NCI-H2107 (cell line): ENCODE measurements at places on chromosomes 5 and 9.
A peak's percentile ranks its signal among the peaks of the same experiment; 100 is the strongest.

DNA sequence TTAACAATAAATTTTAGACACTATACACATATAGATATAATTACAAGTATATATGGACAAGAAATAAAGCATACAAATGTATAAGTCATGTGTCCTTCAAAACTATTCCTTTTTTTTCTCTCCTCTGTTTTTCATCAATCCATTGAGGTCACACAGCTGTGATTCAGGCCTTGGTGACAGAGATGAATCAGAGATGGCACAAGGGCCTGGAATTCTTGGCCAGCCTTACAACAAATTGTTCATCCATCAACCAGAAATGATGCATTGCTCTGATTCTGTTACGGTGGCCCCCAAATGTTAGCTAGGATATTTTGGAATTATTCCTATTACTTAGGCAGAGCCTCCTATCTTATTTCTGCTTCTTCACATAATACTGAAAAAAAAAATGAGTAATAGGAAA lies 108.7 kb upstream of the MPDZ start:
- no peak for DNase-seq

- no peak for DNase-seq
Observed at GRCh38 chr5:101728933-101729332, 567.2 kb downstream of the SLCO4C1 start.

DNA sequence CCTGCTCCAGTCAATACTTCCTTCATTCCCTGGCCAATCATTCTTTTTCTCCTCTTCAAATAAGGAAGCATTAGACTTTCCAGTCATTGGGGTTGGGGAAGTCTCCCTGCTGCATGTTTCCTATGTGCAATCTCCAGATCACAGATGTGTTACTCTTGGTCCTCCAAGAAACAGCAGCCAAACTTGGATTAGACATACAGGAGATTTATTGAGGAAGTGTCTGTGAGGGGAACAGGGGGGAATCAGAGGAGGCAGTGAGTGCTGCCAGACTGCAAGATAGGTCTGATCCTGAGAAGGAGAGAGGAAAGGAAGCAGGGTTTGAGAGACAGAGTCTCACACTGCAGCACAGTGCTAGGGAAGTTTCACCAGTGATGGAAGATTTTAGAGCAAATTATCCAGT lies 40.6 kb upstream of the SLIT3 start:
- no peak for DNase-seq

- no peak for DNase-seq
Observed at GRCh38 chr9:86637515-86637914, 283.3 kb upstream of the TUT7 start.

- no peak for DNase-seq
Observed at GRCh38 chr5:53616939-53617549, 56.6 kb downstream of the NDUFS4 start.

DNA sequence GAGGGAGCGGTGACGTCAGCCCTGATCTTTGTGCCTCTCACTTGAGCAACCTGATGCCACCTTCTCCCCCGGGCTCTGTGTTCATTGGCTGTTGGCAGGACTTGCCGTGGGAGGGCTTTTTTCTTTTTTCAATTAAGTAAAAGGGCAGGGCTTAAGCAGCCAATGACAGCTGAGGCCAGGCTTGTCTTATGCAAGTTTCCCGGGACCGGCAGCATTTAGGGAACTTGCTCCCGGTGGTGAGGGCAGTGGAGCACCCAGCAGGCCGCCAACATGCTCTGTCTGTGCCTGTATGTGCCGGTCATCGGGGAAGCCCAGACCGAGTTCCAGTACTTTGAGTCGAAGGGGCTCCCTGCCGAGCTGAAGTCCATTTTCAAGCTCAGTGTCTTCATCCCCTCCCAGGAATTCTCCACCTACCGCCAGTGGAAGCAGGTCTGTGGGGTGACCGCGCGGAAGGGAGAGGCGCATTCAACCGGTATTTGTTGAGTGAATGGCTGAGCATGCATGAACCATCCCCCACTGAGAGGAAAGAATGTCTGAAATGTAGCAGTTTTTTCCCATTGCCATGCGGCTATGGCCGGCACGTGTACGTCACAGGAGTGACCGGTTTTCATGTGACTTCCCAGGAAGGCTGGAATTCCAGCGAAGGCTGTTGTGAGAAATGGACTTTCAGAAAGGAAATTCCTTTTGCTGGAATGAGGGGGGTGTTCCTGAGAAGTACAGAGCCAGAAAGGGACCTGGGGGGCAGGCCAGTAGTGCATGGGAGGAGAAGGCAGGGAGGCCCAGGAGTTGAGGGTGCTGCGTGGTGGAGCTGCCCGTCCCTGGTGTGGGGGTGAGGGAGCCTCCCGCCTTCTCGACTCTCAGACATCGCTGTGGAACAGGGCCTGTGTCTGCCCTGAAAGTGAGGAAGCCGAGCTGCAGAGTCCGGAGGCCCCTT lies 29.0 kb downstream of the PTGES2 start:
- peak; percentile 90 for DNase-seq

DNA sequence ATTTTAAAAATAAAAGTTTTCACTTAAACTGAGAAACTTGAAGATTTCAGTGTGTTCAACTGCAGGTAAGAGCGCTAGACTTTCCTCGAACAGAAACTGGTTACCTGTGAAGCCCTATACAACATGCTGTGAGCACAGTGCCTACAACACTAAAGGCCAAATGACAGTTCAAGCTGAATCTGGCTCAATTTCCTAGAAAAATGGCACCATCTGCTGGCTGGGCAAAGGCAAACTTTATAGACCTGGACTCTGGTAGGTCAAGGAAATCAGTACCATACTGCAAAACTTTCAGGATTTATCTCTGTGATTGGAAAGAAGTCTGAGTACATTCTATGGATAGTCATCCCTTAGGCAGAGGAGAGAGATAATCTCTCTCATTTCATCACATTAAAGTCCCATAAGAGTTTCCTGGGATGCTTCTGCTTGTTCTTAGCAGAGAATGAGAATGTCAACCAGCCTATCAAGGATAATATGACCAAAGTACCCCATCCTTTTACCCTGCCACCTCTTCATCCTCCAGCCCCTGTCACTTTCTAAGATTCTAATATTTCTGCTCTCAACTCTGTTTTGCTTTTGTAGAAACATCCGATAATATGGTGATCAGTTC lies 31.8 kb upstream of the FOXB2 start:
- DNase-seq, result peak; percentile 44

DNA sequence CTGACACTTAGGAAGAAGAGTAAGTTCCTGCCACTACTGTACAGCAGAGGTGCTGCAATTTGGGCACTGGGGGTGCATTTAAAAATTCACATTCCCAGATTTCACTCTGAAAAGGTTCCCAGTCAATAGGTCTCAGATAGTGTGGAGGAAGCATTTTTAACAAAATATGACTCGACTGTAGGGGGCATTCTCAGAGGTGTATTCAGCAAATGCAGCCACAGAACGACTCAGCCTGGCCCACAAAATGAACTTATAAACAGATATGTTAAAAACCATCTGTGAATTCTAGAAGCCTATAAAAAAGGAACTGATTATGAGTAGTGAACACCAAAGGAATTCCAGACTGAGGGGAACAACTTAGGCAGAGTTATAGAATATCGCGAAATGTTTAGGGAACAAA lies 31.1 kb downstream of the MLLT3 start:
- DNase-seq, result no peak

DNA sequence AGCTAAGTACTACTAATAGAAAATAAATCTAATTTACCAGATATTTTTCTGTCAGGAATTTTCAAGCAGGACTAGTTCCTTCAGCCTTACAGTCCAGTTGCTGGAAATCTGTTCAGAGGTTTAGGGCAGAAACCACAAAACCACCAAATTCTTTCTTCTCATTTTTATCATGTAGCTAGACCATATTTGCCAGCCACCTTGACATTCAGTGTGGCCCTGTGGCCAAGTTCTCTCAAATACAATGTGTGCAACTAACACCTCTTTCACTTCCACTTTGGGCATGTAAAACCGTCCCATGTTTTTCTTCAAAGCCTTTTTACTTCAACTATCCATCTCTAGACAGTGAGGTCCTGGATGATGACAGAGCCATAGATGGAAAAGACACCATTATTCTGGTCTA lies 1133.2 kb upstream of the CDH18 start:
- no peak for DNase-seq
